Coronary artery (tissue), 2 donors: ENCODE measurements at places on chromosomes 12 and 14.

DNA sequence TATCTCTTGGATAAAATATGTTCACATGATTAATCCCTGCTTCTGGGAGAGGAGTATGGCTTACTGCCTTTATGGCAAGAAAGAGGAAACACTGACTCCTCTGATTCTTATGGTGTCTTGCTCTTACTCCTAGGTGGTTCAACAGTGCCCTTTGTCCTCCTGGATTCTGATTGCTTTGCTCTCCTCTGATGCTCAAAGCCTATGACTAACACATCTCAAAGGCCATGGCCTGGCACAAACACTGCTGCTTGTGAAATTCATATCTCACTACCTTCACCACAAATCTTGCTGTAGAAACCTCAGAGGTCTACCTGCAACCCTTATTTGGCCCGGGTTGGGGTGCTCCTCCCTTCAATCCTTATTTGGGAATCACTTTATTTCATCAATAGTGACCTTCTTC, 217.2 kb downstream of the C12orf50 start:
- no peak for DNase-seq

DNA sequence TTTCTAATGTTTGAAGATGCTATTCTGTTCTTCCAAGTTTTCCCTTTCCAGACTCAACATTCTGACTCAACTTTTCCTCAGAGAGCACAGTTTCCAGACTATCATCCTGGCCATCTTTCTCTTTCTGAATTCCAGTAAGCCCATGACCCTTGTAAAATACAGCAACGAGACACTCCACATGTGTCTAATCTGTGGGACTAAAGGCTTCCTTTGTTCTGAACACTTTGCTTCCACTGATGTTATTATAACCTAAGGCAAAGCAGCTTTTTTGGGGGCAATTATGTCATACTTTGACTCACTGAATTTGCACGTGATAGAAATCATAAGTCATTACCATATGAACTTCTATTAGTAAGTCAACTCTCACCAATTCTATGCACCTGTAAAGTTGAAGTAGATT, 6.3 kb upstream of the ART4 start:
- DNase-seq: no peak

- DNase-seq: no peak
These were observed 28.3 kb downstream of the TMEM120B start for GRCh38 chr12:121740847-121741246.

- DNase-seq: no peak
These were observed 233.5 kb upstream of the TMEM132C start for GRCh38 chr12:128033473-128033872.

DNA sequence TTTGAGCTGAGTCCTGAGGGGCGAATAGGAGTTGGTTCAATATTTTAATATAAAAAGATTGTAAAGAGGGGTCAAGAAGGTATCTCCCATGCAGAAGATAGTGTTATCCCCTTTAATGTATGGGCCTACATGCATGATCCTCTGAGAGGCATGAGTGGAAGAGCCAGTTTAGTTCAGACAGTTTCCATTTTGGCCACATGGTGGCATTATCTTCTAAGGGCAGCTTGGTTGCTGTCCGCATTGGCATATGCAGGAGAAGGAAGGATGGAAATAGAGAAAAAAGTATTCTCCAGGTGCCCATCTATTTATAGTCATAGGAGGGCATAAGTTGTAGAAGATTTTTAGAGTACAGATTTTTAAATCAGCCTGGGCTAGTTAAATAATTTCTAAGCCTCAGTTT, 5.4 kb downstream of the SAMD4A start:
- DNase-seq: no peak

DNA sequence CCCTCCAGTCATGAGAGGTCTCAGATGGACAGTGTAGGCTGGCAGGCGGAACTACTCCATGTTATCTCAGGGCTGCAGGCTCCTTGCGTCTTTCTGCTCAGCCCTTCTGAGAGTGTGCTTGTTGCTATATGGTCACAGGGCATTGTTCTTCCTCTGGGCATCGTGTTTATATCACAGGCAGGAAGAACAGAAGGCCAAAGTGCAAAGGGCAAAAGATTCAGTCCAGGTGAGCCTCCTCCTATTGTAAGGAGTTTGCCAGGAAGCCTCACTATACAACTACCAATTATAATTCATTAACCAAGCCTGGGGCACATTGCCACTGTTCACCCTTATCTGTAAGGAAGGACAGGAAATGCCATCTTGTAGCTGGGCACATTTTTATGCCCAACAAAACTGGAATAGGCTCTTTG, 195.5 kb upstream of the KITLG start:
- no peak for DNase-seq

GRCh38 chr12:45131506-45131905, 80.6 kb upstream of the DBX2 start:
- no peak for DNase-seq

GRCh38 chr14:79699206-79699605, 512.1 kb downstream of the DIO2 start:
- DNase-seq: no peak

DNA sequence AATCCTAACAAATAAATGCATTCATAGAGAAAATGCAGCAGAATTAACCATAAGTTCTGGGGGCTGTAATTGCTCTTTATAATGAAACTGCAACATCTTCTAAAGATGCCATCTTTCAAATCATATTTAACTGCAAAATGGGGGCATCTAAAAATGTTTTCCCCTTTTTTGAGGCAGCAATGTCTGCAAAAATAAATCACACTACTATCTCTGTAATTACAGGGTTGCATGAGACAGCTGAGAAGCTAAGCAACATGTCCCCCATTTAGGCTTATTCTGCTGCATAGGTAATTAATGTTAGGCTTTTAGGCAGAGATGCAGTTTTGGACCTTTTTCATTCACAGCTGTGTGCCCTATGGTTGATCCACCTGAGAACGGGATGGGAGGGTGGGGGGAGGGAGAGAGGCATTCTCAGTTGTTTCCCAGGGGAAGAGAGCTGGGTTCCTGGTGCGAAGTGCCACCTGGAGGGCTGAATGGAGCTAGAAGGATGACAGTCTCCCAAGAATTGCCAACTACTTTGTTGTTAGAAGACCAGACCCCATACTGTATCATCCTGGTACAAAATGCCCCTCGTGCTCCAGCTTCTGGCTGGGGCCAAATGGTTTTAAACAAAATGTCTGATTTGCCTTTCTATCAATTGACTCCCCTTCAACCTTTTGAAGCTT, 154.2 kb downstream of the APAF1 start:
- no peak for DNase-seq
